ENCODE measurements at places on chromosomes 2 and 18.

- no peak for DNase-seq
These were observed 102.6 kb downstream of the HDAC4 start for GRCh38 chr2:239298116-239298804.

DNA sequence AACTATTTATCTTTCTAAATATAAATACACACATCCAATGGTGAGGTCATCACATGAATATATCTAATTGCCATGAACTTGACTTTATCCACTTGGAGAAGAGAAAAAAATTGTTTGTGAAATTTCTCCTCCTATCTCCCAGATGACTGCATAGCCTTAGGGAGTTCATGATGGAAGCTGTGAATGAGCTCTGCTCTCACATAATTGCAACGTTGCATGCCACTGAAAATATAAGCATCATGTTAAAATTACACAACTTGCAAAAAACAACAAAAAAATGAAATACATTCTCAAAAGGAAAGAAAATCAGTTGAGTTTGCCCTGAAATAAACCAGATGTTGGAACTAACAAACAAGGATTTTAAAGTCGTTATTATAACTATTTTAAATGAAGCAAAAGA lies 50.6 kb upstream of the OSR1 start:
- no peak for DNase-seq

DNA sequence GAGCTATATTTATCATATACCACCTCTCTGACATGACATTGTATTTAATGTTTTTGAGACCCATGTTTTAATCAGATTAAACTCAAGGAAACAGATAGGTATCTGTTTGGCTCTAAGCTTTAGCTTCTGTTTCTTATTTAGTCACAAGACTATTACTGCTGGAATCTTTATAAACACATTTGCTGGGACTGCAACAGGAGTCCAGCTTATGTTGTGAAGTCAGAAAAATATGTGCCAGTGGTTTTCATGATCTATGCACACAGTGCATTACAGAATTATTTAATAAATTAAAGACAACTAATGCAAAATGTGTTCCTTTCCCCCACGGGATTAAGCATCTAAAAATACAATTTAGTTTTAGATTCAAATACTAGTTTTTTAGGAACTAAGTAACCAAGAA lies 338.9 kb downstream of the ZEB2 start:
- no peak for DNase-seq

- DNase-seq = no peak
These were observed 160.7 kb upstream of the EPAS1 start for GRCh38 chr2:46136481-46136880.

GRCh38 chr2:167310442-167310841 lies 422.2 kb downstream of the XIRP2 start:
- no peak for DNase-seq

GRCh38 chr2:238855299-238855698 lies 7.4 kb downstream of the TWIST2 start:
- DNase-seq = no peak

- DNase-seq = no peak
These were observed 12.3 kb upstream of the IL1B start for GRCh38 chr2:112848833-112849232.

GRCh38 chr2:64637931-64638330 lies 15.8 kb downstream of the SERTAD2 start:
- no peak for DNase-seq

- no peak for DNase-seq
These were observed 618.6 kb downstream of the ZEB2 start for GRCh38 chr2:143901185-143901842.

DNA sequence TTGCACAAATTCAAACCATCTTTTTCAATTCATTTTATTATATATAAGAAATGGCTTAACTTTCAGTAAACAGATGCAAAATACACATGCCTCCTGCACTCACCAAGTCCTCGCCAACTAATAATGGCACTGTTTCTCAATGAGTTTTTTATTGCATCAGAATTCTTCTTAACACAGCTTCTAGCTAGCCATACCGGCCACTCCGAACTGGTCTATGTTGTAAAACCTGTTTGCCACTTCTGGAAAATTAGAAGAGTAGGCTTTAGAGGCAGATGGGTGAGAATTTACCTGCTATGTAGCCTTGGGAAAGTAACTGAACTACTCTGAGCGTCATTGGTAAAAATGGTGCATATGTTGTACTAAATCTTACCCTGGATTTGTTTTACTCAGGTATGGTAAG lies 100.6 kb upstream of the LHCGR start:
- no peak for DNase-seq

- DNase-seq = no peak
These were observed 10.3 kb upstream of the SNED1 start for GRCh38 chr2:240988146-240988545.

DNA sequence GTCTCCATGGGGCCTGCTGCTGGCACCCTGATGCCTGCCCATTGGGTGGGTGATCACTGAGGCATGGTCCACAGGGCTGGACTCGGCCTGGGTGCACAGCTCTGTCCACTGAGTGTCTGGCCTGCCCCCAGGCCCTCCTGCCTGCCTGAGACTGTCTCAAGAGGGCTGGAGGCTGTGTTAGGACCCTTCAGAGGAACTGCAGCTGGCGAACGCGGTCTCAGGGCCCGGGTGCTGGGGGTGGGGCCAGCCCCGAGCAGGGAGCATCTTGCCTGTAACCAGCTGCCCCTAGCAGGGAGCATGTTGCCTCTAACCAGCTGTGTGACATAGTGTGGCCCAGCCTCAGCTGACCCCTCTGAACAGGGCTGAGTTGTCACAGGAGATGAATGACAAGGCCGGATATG lies 50.0 kb downstream of the TWIST2 start:
- DNase-seq = no peak

- no peak for DNase-seq
These were observed 706.5 kb upstream of the FAM98A start for GRCh38 chr2:34305587-34305986.

DNA sequence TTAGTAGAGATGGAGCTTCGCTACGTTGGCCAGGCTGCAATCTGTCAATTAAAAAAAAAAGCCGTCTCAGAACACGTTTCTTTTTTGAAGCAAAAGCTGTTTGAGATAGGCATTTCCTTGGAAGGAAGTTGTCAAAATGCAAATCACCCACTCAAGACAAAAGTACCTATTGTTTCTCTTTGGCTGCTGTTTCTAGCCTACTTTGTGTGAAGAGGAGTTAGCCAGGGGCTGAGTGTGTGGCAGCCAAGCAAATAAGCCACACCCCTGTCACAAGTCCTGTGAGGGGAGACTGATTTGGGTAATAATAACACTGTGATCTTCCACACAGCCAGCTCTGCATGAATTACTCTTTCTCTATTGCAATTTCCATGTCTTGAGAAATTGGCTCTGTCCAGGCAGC lies 47.4 kb upstream of the CDCA7 start:
- no peak for DNase-seq

GRCh38 chr2:7738596-7738995 lies 821.4 kb downstream of the RNF144A start:
- DNase-seq = no peak

DNA sequence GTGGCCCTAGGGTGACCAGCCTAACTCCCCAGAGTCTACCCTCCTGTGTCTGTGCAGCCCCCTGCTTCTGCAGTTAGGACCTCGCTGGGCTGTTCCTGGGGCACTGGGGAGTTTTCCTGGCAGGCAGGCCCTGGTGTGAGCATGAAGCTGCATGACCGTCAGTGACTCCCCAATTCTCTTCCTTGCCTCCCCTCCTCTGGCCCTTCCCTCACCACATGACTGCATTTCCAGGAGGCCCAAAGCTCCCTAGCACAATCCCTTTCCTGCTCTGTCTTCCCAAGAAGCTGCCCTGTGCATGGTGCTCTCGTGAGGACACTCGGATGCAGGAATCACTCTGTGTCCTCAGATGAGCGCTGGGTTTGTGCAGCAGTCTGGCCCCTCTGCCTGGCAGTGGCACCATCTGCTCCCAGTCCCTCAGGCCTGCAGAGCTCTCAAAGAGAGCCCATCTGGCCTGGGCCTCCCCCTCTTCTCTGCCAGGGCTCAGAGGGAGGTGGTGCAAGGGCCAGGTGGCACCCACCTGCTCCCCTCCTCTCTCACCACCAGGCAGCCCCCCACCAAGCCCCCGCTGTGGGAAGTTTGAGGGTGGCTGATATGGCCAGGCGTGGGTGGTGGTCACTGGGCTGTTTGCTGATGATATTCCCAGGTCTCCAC lies 125.6 kb upstream of the HS6ST1 start:
- no peak for DNase-seq

GRCh38 chr2:42554392-42554791 lies 14.0 kb upstream of the MTA3 start:
- DNase-seq = no peak

GRCh38 chr18:44537526-44537925 lies 143.2 kb upstream of the SETBP1 start:
- no peak for DNase-seq

DNA sequence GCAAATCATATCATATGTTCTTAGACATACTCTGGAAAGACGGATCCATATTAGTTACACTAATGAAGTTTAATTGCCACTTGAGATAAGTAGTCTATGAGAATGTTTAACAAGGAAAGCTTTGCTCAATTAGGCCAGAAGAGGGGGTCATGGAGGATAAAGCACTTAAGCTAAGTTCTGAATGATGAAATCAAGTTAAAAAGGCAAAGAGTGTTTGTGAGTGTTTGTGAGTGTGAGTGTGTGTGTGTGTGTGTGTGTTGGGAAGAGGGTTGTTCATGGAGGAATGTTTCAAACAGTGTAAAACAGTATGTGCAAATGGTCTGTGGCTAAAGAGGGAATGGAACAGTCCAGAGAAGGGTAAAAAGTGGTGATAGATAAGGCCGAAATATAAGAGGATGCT lies 360.9 kb downstream of the ERBB4 start:
- DNase-seq = no peak
